ENCODE measurements at places on chromosomes 7 and 10.

DNA sequence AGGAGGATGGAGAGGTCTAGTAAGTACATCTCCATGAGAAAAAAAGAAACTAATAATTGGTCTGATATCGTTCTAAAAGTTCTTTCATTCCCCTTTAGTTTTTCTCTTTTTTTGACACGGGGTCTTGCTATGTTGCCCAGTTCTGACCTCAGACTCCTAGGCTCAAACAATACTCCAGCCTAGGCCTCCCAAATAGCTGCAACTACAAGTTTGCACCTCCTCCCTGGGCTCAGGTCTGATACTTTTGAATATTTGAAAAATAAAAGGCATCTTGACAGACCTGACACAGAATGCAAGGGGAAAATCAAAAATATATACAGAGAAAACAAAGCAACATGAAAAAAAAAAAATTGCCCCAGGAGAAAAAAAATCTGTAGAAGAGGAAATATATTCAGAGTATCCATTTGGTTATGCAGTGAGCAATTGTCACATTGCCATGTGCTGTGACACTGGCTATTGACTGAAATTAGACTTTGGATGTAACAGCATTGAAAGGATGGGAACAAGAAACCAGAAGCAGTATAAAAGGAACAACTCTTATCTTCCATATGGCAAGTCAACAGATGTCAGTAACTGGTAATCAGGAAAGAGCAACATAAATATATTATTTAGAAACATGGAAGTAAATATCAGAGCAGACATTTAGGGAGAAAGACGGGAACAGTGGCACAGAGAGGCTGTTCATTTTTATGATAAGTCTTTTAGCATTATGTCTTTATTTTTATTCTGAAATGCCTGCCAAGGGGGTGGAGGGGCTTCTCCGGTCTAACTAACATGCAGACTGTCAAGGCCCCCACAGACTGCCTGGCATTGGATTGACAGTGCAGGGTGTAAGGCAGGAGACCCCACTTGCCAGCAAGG lies 408.4 kb downstream of the PARD3 start:
- DNase-seq, result no peak

DNA sequence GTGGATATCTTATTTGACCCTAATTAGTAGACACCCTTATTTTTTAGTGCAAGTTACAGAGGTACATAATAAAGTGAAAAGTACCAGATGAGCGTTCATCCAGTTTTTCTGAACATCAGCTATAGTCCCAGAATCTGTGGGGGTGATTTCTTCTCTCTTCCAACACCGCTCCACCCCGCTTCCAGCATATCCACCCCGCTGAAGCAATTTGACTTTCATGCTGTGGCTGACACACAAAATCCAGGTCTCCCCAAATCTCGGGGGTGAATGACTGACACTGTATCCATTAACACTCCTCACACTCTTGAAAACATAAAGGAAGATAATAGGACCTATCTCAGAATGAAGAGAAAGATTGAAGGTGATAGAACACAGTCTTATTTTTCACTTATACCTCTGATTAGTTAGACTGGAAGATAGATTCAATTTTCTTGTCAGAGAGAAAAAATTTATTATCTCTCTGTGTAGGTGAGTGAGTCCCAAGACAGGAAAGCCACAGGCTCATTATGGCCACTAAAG lies 143.4 kb downstream of the ANLN start:
- DNase-seq, result no peak

DNA sequence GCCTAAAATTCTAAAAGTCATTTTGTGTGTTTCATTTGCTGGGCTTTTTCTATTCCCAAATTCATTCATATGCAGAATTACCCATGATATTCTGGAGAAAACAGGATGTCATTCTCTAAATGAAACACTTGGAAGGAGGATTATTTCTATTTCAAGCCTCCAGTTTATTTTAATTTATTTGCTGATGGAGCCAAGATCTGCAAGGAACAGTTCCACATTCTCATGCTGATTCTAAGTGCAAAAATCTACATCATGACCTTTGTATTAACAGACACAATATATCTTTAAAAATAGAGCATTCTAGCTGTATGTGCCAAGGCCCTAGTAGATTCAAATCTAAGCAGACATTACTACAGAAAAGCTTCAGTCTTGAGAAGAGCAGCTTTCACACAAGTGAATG lies 51.3 kb upstream of the KCND2 start:
- no peak for DNase-seq

- no peak for DNase-seq
Observed at GRCh38 chr10:110916554-110917346, 2.2 kb downstream of the BBIP1 start.

DNA sequence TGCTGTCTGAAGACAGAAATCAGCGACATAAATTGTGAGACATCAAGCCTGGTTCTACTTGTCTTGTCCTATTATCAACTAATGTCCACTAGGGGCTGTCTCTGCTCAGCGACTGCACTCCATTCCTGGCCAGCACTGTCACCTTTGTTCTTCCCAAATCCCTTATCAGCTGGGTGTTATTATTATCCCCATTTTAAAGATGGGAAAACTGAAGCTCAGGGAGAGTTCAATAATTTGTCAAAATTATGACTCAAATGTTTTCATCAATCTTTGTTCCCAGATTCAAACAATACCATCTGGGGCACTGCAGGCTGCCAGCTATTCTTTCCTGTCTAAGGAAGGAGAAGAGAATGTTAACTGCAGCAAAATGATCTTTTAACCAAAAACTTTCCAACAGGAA lies 431.6 kb upstream of the NFE2L3 start:
- DNase-seq, result no peak

DNA sequence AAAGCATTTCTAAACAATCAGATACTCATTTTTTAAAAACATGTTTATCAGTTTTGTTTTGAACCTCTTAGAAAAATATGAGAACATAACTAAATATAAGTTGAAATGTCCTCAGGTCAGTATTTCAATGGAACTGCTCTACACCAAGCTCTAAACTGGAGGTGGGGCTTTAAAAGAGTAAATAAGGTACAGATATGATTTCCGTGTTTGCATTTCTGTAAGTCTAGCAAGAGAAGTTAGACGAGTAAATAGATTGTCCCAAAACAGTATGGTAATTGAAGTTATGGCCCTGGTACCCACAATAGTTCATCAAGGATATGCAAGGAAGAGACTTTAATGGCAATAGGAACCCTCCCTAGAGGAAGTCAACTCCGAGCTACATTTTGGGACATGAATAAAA lies 115.1 kb upstream of the AKR1E2 start:
- no peak for DNase-seq

GRCh38 chr7:47297120-47297519 lies 284.8 kb downstream of the TNS3 start:
- DNase-seq, result no peak

- no peak for DNase-seq
Observed at GRCh38 chr7:7798510-7798909, 80.1 kb upstream of the RPA3 start.

DNA sequence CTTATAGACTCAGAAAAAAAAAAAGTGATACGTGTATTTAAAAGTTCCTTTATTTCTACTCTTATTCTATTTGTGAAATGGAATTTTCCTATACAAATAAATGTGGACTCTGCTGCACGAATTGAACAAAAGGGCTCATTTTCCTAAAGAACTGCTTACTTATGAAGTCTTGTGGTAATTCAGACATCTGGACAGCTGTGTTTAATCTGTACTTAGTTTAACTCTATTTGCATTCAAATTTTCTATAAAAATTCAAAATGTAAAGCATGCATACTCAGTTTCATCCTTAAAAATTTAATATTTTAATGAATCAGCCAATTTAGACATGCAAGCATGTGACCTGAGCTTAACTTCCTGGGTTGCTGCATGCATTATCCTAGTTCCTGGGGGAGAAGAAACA lies 118.0 kb upstream of the PCLO start:
- DNase-seq, result no peak

GRCh38 chr10:86630079-86630478 lies 24.3 kb upstream of the OPN4 start:
- DNase-seq, result no peak

GRCh38 chr7:71976645-71977044 lies 435.5 kb downstream of the CALN1 start:
- no peak for DNase-seq

- DNase-seq, result no peak
Observed at GRCh38 chr10:43293677-43294057, 26.8 kb upstream of the RASGEF1A start.

GRCh38 chr7:106313966-106314365 lies 29.2 kb upstream of the NAMPT start:
- no peak for DNase-seq

- no peak for DNase-seq
Observed at GRCh38 chr10:61417661-61418060, 35.5 kb downstream of the TMEM26 start.

GRCh38 chr7:127258111-127258510 lies 5.4 kb upstream of the GRM8 start:
- DNase-seq, result no peak

DNA sequence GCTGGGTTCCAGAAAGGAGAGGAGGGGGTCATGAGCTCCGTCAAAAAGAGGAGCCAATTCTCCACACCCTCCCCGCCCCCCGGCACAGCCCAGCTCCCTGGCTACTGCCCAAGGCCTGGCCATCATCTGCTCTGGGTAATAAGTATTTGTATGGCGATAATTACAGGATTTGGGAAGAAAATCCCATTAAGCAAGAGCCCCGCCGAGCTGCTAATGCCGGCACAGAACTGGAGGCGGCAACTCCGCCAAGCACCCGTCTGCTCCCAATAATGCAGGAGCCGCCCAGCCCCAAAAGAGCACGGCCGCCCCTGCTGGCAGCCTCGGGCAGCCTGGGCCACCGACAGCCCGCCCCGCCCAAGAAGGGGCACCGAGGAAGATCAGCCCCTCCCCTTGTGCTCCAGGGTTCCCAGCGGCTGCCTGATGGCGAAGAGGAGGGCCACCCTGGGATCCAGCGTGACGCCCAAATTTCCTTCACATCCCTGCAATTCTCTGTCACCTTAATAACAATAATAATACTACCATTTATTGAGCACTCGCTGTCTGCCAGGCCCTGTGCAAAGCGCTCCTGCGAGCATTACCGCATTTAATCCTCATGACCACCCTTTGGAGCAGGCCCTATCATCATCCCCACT lies 5.9 kb downstream of the SLIT1 start:
- DNase-seq, result no peak

- DNase-seq, result no peak
Observed at GRCh38 chr10:56116684-56117083, 244.4 kb downstream of the ZWINT start.

GRCh38 chr10:124336186-124336585 lies 82.5 kb downstream of the OAT start:
- no peak for DNase-seq

DNA sequence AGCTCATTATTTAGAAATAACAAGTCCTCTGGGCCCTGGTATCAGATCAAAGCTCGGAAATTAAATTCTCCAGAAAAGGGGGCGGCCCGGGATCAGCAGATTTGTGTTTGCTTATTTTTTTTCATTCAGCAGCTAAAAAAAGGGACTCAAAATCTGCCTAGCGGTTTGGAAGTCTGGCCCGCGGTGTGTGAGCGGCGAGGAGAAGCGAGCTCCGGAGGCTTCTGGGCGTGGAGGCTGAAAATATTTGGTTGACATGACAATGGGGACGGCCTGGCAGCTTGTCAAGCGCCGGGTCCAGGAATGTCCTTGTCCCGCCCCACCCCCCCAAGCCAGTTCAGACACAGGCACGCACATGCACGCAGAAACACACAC lies 43.4 kb downstream of the FOXL3 start:
- DNase-seq, result no peak

DNA sequence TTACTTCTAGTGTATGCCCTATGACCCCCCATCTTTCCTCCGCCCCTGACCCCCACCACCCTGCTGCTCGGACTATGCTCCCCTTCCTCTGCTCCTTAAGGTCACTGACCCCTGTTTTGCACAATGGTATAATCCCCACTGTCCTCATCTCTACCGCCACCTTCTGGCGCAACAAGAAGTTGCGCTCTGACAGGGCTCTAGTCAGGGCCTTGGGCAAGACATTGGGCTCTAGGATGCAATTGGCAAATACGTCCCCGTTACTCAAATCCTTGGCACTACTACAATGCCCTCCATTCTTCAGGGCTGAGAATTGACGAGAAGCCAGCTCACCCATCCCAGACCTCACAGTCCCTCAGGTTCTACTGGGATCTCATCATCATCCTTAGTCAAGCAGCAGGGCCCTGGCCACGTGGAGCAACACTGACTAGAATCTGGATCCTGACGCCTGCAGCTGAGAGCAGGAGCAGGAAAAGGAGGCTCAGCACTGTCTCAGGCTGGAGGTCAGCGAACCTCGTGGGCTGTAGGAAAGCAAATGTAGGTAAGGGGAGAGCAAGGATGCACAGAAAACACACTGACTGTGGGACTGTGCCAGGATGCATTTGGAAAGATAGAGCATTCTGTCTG lies 10.6 kb downstream of the LRIT2 start:
- no peak for DNase-seq

- DNase-seq, result no peak
Observed at GRCh38 chr10:88531392-88532052, 51.6 kb downstream of the RNLS start.

- DNase-seq, result no peak
Observed at GRCh38 chr10:97456034-97456685, 10.2 kb downstream of the ZDHHC16 start.

Data from activated CD8-positive, alpha-beta memory T cell treated with anti-CD3 and anti-CD28 coated beads for 1 hour (primary cell).